CD4-positive, alpha-beta T cell treated with Interleukin-6 for 4 hours (primary cell): ENCODE measurements at places on chromosomes 1 and 21.

GRCh38 chr21:37915497-37915911 lies 753 bp downstream of the KCNJ6 start:
- DNase-seq = no peak

DNA sequence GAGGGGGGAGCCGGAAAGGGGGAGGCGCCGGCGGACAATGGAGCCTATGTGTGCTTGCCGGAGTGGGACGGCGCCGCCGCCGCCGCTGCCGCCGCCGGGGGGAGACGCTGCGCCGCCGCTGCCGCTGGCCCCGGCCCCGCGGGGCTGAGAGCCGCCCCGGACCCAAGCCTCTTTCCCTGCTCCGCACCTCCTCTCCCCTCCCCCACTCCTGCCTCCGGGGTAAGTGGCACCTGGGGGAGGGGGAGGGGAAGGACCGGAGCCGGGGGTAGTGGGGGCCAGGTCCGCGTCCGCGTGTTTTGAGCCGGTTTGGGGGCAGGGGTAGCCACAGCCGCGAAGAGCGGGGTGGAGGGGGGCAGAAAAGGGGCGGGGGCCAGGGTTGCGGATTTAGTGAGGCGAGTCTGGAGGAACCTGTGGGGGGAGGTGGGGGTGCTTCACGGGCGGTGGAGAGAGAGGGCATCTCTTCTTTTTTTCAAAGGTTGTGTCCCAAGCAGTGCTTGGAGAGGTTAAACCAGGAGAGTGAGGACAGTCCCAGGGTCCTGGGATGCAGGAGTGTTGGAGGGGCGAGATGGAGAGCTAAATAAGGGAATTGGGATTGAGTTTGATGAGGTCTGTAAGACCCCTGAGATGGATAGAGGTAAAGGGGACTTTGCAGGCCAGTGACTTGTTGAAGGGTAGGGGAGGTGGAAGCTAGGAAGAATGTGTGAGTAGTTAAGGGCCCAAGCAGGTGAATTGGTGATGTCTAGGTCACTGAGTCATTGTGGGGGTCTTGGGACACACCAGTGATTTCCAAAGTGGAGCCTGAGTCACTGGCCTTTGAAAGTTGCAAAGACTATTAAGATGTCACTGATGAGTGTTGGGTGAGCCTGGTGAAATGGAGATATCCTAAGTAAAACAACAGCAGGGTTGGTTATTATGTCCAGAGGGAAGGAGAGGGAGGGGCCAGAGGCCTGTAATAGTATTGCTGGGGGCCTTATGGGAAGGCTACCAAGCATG lies 59.1 kb downstream of the BCL9 start:
- no peak for DNase-seq

DNA sequence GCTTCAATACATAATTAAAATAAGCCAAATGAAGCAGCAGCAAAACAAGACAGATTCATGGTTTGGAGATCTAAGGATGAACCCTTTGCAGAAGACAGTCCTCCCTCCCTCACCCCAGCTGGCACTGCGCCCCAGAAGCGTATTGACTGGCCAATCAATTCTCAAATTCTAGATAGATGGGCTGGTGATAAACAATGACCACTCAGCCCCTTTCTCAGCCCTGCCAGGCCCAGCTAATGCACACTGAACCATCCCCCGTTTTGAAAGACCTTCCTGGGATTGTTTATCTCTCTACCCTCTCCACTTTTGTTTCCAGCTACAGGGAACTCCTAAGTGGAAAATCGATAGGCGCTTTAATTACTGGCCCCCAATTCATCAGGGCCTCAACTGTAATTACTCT lies 29.0 kb downstream of the TNR start:
- DNase-seq = no peak

DNA sequence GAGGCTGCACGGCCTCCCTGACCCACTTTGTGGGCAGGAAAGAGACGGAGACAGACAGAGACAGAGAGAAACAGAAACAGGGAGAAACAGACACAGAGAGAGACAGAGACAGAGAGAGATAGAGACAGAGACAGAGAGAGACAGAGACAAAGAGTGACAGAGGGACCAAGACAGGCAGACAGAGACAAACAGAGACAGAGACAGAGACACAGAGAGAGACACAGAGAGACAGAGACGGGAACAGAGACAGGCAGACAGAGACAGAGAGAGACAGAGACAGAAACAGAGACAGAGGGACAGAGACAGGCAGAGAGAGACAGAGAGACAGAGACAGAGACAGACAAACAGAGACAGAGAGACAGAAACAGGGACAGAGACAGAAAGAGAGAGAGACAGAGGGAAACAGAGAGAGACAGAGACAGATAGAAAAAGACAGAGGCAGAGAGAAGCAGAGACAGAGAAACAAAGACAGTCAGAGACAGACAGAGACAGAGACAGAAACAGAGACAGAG lies 3.1 kb downstream of the COL6A1 start:
- DNase-seq = no peak

DNA sequence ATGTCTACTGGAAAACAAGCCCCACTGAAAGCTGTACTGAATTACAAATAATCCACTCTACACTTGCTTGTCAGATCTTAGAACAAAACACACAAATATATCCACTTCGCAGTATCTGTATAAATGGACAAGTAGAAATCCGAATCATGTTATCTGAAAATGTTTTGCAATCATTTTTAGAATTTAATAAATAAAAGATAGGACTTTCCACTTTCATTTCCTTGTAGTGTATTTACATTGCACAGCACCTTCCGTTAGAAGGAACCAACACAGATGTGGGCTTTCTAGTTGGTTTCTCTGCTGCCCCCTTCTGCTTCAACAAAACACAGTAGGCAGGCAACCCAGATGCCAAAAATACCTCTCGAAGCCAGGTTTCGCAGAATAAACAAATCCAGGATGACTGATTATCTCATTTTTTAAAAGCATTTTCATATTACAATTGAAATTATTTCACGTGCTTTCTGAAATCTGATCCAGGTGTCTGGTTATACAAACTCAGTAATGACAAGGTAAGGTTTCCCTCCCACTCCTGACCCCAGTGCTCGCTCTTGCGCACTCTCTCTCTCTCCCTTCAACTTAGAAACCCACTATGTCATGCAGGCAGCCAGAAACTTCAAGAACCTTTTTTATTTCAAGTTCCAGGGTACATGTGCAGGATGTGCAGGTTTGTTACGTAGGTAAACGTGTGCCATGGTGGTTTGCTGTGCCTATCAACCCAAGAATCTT lies 389.9 kb downstream of the SMYD3 start:
- peak; percentile 43 for DNase-seq

- DNase-seq = no peak
These were observed 14.9 kb upstream of the CD247 start for GRCh38 chr1:167532964-167533824.

DNA sequence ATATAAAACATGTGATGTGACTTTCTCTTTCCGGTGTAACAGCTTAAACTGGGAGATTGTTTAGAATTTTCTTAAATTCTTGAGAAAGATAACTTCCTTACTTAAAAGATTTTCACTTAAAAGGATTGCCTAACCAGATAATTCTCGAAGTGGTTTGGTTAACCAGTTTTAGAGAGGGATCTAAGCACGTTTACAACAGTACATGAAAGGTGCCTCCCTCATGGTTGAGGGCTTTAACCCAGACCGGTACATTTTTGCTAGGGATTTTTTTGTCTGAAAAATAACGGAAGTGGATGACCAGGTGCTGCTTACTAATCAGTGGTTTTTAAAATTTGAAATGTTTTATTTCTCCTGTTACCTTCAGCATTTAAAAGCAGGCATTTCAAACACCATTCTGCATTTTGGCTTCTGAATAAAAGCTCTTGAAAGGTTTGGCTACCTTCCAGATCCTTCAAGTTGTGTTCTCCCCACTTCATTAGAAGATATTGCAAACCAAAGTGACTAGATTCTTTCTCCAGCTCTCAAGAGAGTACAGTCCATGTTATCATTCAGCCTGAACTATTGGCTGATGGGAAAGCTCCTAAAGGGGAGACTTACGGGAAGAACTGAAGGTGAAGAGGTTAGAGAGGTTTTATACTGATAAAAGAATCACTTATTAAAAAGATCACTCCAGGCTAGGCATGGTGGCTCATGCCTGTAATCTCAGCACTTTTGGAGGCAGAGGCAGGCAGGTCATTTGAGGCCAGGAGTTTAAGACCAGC lies 12.8 kb downstream of the S100PBP start:
- DNase-seq = no peak

- DNase-seq = no peak
These were observed 147.5 kb downstream of the CACNA1E start for GRCh38 chr1:181630838-181631237.

DNA sequence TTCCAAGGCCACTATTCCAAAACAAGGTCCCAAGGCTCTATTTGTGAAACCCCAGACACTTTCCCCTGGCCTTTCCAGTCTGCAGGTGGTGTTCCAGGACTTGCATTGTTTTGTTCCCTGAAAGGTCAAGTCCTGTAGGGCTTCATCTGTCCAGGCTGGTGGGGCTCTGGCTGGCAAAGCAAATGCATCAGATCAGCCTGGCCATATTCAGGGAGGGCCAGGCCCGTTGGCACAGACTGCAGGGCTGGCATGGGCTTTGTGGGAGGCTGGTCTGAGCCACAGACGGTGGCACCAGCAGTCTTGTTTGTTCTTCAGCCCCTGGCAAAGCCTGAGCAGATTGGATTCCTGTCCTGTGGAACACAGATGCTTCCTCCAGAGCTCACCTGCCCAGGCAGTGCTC lies 93.0 kb downstream of the SPATA46 start:
- no peak for DNase-seq

- no peak for DNase-seq
These were observed 148.2 kb upstream of the PALMD start for GRCh38 chr1:99497690-99498089.

DNA sequence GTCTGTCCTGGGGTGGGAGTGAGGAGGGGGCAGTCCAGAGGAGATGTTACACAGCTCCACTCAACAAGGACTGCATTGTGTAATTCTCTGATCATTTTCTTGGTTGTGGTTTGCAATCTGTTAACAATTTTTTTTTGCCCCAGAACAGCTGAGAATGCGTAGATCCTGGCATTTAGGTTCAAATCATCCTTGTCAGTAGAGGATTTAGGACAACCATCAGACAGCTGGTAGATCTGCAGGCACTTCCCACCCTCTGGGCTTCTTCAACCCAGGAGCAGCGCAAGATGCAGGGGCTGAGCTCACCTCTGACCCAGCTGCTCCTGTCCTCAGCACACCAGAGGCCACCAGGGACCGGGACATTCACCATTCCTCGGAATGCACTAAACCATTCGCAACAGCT lies 13.5 kb downstream of the BCAR3 start:
- DNase-seq = no peak

DNA sequence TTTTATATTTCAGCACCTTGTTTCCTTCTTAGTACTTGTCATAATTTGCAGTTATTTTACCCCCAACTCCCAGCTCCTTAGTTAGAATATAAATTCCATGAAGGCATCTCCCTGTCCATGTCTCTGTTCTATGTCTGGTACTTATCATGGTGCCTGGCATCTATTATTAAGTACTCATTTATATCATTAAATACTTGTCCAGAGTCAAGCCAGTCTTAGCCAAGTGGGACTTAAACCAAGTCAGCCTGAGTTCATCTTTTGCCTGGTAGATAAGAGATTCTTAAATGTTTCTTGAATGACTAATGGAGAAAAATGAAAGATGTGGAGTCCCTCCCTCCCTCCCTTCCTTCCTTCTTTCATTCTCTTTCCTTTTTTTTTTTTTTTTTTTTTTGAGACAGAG lies 9.4 kb downstream of the SLC25A44 start:
- DNase-seq = no peak

DNA sequence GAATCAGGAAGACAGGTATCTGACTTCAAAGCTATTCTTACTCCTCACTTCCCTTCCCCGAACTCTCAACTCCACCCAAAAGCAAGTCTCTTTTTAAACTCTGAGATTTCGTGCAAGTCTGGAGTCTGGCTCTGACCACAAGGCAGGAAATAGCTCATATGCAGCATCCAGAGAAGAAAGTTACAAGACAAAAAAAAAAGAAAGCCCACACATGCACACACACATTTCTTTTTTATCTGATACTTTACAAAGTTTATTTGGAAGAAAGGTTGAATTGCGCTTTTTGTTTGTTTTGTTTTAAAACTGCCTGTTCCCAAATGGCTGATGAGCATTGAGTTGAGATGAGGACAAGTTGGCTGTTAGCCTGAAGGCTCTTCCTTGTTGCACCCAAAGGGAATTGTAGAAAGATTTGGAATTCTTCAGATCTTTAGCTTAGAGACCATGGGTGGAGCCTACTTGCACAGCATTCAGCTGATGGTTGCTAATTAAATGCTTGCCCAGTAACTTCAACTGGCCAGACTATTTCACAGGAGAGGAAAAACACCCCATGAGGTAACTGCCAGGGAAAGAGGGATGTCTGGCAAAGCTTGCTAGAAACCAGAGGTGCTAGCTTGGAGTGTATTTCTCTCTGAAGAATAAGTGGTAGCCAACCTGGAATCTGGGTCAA lies 490.3 kb downstream of the TTLL7 start:
- peak; percentile 64 for DNase-seq

DNA sequence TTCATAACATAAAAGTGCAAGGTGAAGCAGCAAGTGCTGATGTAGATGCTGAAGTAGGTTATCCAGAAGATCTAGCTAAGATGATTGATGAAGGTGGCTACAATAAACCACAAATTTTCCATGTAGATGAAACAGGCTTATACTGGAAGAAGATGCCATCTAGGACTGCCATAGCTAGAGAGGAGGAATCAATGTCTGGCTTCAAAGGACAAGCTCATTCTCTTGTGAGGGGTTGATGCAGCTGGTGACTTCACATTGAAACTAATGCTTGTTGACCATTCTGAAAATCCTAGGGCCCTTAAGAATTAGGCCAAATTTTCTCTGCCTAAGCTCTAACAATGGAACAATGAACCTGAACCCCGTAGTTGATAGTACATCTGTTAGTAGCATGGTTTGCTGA lies 34.0 kb downstream of the FLVCR1 start:
- DNase-seq = no peak

DNA sequence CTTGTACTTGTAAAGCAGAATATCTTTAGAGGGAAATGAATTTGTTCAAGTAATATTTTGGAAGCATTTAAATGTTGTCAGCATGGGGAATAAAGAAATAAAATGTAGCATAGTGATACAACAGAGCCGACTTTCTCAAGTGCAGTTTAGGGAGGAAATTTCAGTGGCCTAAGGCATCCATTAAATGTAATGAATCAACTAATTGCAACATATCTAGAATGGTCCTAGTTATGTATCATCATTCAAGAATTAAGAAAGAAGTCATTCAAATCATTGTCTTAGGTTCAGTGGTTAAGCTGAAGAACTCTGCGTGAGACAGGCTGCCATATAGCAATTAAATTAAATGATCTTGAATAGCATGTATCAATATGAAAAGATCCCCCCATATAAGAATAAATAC lies 360.7 kb downstream of the TBX15 start:
- DNase-seq = no peak

DNA sequence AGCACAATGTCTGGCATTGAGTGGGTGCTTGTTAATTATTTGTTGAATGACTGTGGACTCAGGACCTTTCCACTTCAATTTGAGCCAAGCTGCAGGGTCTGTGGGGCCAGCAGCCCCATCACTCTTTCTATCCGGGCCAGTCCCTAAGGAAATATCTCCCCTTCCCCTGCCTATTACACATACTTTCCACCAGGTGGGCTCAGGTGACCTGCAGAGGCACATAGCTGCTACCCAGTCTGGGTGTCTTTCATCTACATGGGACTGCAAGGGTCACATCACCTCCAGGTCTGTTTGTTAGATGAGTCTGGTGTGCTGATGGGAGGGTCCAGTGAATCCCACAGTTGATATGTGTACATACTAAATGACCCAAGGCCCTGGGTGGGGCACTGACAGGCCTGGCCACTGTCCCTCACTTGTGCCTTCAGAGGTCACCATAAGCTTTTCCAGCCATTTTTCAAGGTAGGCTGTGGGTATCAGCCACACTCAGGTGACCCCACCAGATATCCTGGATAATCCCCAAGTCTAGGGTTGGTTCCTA lies 59.5 kb upstream of the KDM4A start:
- DNase-seq = no peak
